ENCODE measurements at places on chromosomes 12 and 14. TPM values are rescaled to one million over a fixed set of nuclear protein-coding genes. Genes with fewer than 3 reads are reported as not detected.

Gene CMTM5
- total RNA-seq = not detected

Gene CDK17
- total RNA-seq = 29.0 TPM

Gene KCNA1
- not detected for total RNA-seq

Gene TAS2R30
- 2.3 TPM for total RNA-seq

Gene IQSEC3
- 2.7 TPM for total RNA-seq

Gene RAD9B
- 1.9 TPM for total RNA-seq

Gene KRT76
- total RNA-seq = not detected

Gene HOXC11
- not detected for total RNA-seq

Gene AKAP5
- 1.3 TPM for total RNA-seq

Gene NFE2
- total RNA-seq = not detected

Gene ASPG
- total RNA-seq = not detected

Gene PCNX1
- 32.7 TPM for total RNA-seq

Gene PUS1
- total RNA-seq = 71.7 TPM

Gene ACOT6
- not detected for total RNA-seq

Gene TSHR
- 0.31 TPM for total RNA-seq

Gene RND1
- total RNA-seq = 3.2 TPM

Gene RNASE3
- not detected for total RNA-seq

Gene ANKRD13A
- total RNA-seq = 37.5 TPM

Gene MGP
- not detected for total RNA-seq

Gene MMP19
- not detected for total RNA-seq

Gene IFNG-AS1
- total RNA-seq = 0.25 TPM

Gene SLC38A4
- not detected for total RNA-seq

Gene REM2
- total RNA-seq = 0.20 TPM

Gene DGKA
- total RNA-seq = 350 TPM

Gene GSC
- total RNA-seq = not detected

Gene JPH4
- 0.51 TPM for total RNA-seq

Gene VSIG10
- total RNA-seq = 5.3 TPM

Gene NTN4
- total RNA-seq = not detected

Gene PITPNM2
- 17.9 TPM for total RNA-seq

Gene OR10P1
- not detected for total RNA-seq

Gene ALDH2
- total RNA-seq = 3.8 TPM

Gene VRK1
- total RNA-seq = 82.4 TPM

Gene NRIP2
- not detected for total RNA-seq

Gene GPRC5D
- not detected for total RNA-seq

Gene PLCZ1
- total RNA-seq = not detected

Gene KRT2
- not detected for total RNA-seq

Gene KCNJ8
- not detected for total RNA-seq

Gene CPNE6
- not detected for total RNA-seq

Gene ACOT4
- total RNA-seq = 2.2 TPM

Gene GNG2
- 184 TPM for total RNA-seq

Gene GLIPR1
- 15.9 TPM for total RNA-seq

Gene NINJ2
- total RNA-seq = 2.5 TPM

Gene VRTN
- not detected for total RNA-seq

Gene ENDOU
- total RNA-seq = not detected

Gene TOGARAM1
- total RNA-seq = 5.5 TPM

Gene AICDA
- total RNA-seq = not detected

Gene NANOG
- not detected for total RNA-seq

Gene PDZRN4
- not detected for total RNA-seq

Gene LUM
- not detected for total RNA-seq

Gene VDR
- 84.6 TPM for total RNA-seq

Gene NELL2
- total RNA-seq = 99.7 TPM

Gene SERPINA12
- total RNA-seq = not detected

Measured in activated CD8-positive, alpha-beta T cell treated with anti-CD3 and anti-CD28 coated beads for 36 hours (primary cell).